Right cardiac atrium (tissue), 5 donors: ENCODE measurements at places on chromosomes 6 and 20. TPM values are rescaled to one million over a fixed set of nuclear protein-coding genes. Genes with fewer than 3 reads are reported as not detected.

COL21A1 gene
- 11.1 TPM for total RNA-seq

DNA sequence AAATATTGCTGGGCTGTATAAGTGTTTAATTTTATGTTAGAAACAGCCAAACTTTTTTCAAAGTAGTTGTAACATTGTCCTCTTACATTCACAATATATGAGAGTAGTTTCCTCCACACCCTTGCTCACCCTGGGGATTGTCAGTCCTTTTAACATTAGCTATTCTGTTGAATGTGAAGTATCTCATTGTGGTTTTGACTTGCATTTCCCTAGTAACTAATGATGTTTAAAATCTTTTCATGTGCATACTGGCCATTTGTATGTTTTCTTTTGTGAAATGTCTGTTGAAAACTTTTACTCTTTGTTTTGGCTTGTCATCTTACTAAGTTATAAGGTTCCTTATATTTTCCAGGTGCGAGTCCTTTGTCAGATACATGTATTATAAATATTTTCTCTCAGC lies 32.9 kb downstream of the TRIM38 start:
- DNase-seq = no peak

GRCh38 chr6:156557251-156557910 lies 219.8 kb upstream of the ARID1B start:
- peak; percentile 81 for DNase-seq

- DNase-seq = no peak
Observed at GRCh38 chr6:143505537-143505936, 6.0 kb downstream of the FUCA2 start.

DEF6 gene
- 2.9 TPM for total RNA-seq

DNA sequence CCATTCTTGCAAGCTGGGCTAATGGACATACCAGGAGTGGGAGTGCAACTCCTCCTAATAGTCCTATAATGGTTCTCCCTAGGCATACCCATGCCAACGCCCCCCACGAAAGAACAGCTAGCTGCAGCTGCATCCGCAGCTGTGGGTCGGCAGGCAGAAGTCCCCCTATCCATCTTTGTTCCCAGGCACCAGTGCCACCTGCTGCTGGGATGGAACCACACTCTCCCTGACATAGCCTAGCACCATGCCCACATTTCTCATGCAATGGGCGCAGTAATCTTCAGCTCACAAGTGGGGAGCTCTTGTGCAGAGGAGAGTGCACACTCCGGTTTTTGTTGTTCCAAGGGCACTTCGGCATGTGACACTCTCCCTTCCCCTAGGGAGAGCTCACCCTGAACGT lies 567.8 kb downstream of the GRIK2 start:
- no peak for DNase-seq

- DNase-seq = no peak
Observed at GRCh38 chr6:41135062-41135832, 18.9 kb downstream of the TREML1 start.

- no peak for DNase-seq
Observed at GRCh38 chr6:158039178-158039557, 57.5 kb downstream of the SYNJ2 start.

DNA sequence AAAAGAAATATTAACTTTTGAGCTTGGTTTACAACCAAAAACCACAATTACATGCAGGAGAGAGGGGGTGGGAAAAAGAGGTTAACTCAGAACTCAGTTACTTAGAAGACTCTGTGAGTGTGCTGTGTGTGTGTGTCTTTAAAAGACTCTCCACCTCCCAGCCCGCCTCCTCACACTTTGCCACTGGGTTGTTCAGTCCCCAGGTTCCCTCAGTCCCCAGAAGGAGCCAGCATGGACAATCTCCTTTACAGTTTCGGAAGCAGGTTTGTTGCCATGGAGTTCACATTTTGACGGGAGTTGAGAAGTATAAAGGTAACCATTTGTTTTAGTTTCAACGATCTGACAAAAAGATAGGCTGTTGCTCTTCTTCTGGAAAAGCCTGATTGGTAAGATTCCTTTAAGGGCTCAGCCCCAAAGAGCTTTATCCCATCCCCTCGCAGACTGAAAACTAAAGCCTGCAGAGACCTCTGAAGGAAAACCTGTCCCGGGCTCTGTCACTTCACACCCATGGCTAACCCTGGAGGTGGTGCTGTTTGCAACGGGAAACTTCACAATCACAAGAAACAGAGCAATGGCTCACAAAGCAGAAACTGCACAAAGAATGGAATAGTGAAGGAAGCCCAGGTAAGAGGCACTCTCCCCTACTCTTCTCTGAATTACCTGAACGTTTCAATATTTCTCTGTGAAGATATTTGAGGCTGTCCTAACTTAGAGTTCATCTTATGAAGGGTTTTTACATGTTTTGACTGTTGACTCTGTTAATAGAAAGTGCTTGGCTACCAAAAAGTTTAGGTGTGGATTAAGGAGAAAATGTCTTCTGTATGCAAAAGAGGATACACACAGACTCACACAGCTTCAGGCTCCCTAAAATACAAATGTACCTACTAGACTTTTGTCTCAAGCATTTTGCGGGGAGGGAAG lies at the start of gene SPTLC3:
Gene SPTLC3, plus strand, starts transcription at position 212 of the 921 bp plus-strand sequence. Its CDS starts 296 bp downstream, at position 508.
- peak; percentile 56 for DNase-seq

MMP24 gene
- 0.47 TPM for total RNA-seq
